ENCODE measurements at places on chromosomes 5 and 9.

DNA sequence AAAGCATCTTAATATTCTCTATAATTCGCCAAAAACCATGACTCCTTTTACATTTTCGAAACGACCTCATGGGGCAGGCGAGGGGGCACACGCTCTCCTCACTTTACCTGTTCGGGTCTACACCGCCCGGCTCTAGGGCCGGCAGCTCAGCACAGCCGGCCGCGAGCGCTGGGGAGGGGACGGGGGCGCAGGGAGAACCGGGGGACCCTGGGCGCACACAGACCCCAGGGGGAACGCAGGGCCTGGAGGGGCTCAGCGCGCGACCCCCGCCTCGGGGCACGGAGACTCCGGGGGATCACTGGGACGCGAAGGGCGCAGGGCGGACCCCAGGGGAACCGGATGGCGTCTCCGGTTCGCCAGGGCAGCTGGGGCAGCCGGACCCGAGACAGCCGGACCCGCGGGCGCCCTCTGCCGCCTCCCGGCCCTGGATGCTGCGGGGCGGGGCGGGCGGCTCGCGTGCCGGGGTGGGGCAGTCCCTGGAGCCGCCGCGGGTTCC lies at the start of gene AHRR:
AHRR (plus strand) TSS at position 485 of the 496 bp plus-strand sequence. CDS start 22,189 bp downstream, outside the sequence.
- peak; percentile 91 for DNase-seq

DNA sequence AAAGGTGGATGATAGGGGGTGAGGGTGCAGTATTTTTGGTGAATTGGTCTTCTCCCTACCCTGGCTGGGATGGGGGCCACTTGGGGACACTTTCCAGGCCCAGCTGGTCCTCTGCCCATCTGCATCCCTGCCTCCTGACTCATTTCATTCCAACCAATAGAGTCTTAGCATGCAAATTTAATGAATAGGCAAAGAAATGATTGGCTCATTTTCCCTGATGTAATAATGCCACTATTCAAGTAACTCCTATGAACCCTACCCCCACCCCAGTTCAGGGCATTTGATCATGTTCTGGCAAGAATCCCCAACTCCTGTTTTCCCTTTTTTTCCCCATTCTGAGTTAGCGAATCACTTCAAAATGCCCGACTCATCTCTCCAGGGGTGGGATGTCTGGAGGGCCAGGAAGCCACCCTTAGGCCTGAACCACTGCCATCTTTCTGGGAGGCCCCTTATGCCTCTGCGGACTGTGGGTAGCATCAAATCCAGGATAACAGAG lies 56.7 kb downstream of the PCDH1 start:
- no peak for DNase-seq

DNA sequence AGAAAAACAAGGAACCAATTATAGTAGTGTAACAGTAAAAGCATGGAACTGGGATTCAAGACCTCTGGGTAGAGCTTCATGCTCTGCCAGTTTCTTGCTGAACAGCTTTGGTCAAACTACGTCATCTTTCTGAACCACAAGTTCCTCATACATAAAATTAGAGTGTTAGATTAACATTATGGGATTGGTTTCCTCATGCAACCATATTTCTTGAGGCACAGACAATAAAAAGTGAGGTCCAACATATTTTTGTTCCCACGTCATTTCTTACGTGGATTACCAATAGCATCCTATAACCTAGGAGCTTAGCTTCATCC lies 354.8 kb downstream of the TMEM232 start:
- DNase-seq = no peak

DNA sequence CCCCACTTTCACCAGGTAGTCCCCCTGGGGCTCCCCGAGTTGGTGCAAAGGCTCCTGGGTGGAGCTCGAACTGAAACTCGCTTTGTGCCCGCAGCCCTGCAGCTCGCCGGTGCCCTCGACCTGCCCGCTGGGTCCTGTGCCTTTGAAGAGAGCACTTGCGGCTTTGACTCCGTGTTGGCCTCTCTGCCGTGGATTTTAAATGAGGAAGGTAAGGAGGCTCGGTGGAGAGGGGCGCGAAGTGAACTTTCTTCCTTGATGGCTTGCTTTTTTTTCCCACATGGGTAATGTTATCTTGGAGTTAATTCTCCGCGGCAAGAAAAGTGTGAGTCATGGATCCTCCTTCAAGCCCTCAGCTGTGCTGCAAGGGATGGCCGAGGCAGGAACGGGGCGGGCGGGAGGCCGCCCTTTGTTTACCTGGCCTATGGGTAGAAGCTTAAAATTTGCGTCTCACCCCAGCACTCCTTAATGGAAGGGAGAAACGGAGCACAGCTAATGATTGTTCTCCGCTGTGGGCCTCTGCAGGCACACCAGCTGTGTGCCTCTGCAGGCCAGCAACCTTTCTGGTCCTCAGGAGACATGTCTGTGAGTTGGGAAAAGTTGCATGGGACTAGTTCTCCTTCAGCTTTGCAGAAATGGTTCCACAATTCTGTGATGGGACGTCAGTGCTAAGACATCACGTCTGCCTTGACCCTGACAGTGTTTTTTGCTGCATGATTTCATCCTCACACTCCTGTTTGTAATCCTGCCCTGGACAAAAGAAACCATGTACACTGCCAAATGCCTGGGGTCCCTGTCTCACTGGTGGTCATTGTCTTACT lies 1.1 kb downstream of the MAMDC2 start:
- no peak for DNase-seq

GRCh38 chr9:134174526-134175290 lies 10.3 kb upstream of the RNU6ATAC start:
- DNase-seq = no peak

GRCh38 chr5:175470781-175471180 lies 7.6 kb upstream of the SFXN1 start:
- DNase-seq = no peak

DNA sequence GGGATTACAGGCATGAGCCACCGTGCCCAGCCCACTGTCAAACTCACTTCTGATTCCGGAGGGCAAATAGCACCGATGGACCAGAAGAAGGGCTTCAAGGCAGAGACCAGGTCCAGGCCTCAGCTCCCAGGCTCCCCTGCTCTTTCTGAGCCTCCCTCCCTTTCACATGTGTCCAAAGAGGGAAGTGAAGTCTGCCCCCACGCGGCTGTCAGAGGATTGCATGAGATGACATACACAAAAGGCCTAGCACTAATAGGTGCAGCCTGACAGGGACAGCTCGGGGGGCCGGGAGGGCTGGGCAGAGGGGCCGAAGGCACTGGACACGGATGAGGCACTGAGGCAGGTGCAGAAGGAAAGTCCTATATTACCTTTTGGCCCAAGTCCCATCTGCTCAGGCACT lies 16.1 kb downstream of the FBP1 start:
- DNase-seq = no peak

DNA sequence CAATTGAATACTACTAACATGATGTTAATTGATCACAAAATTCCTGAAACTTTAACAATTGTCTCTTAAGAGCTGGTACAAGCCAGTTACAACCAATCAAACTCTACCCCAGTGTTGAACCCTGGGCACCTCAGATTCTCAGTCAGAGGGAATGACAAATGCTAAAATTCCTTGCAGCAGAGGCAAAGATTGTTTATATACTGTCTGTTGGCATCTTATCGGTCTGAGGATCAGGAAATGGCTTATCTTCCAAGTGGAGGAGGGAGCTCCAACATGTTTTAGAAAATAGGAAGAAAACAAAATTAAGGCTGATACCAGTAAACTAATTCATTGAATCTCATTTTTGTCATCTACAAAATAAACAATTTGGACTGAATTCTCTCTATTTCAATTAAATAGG lies 527.8 kb upstream of the ZNF608 start:
- no peak for DNase-seq

- DNase-seq = no peak
Measured at GRCh38 chr9:125739436-125739835, 7.7 kb upstream of the PBX3 start.

GRCh38 chr9:2764353-2764752 lies 47.0 kb downstream of the KCNV2 start:
- no peak for DNase-seq

DNA sequence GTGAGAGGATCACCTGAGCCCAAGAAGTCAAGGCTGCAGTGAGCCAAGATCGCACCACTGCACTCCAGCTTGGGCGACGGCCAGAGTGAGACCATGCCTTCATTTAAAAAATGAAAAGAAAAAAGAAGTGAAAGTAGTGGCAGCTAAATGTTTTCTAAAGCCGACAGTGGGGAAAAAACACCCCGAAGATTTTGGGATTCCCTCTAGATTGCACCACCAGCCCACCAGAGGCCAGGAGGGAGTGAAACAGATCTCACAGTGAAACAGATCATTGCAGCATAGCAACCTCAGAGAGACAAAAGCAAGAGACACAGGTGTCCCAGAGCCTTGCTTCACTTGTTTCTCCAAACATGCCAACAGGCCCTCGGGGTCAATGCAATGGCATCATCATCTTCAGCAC lies 156.8 kb downstream of the PAX5 start:
- DNase-seq = no peak

- no peak for DNase-seq
Measured at GRCh38 chr9:6410633-6411032, 2.4 kb upstream of the UHRF2 start.

DNA sequence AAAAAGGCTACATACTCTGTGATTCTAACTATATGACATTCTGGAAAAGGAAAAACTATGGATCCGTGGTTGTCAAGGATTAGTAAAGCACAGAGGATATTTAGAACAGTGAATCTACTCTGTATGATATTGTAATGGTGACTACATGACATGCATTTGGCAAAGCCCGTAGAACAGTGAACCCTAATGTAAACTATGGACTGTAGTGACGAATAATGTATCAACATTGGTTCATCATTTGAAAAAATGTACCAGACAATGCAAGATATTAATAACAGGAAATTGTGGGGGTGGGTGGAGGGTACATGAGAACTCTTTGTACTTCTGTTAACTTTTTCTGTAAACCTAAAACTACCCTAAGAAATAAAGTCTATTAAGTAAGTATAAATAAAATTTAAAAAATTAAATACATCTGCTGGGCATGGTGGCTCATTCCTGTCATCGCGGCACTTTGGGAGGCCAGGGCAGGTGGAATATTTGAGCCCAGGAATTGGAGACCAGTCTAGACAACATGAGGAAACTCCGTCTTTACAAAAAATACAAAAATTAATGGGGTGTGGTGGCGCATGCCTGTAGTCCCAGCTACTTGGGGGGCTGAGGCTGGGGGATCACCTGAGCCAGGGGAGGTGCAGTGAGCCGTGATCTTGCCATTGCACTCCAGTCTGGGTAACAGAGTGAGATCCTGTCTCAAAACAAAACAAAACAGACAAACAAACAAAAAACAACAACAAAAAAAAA lies 101.7 kb upstream of the TBC1D2 start:
- no peak for DNase-seq

GRCh38 chr9:85258823-85259370 lies 482.9 kb downstream of the AGTPBP1 start:
- peak; percentile 71 for DNase-seq
